ENCODE measurements at places on chromosomes 5 and 9.
A peak's percentile ranks its signal among the peaks of the same experiment; 100 is the strongest.

DNA sequence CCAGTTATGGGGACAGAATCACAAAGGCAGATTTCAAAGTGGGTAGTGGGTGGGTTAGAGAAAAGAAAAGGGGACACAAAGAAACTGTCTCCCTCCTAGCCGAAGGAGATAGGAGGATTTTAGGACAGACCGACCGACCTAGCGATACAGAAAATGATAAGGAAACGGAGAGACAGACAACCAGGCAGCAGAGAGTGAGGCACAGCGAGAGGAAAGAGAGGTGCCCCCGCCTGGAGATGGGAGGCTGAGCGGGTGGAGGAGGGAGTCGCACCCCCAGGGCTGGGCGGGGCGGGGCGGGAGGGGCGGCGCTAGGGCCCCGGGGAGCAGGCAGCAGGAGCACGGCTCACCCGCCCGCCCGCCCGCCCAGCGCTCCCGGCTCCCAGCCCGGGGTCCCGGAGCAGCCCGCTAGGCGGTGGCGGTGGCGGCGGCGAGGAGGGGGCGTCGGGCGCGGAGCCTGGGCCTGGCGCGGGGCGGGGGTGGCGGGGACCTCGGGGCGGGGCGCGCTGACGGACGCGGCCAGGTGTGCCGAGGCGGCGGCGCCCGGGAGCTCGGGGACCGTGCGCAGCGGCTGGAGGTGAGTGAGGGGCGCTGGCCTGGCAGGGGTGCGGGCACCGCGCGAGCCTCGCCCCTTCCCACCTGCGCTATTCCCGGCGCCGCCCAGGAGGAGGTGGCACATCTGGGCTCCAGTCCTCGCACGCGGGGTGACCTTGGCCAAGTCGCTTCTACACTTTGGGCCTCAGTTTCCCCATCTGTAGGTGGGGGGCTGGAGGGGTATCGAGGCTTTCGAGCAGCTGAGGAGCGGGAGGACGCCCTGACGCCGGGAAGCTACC lies 15.9 kb upstream of the SYNPO start:
- no peak for DNase-seq

DNA sequence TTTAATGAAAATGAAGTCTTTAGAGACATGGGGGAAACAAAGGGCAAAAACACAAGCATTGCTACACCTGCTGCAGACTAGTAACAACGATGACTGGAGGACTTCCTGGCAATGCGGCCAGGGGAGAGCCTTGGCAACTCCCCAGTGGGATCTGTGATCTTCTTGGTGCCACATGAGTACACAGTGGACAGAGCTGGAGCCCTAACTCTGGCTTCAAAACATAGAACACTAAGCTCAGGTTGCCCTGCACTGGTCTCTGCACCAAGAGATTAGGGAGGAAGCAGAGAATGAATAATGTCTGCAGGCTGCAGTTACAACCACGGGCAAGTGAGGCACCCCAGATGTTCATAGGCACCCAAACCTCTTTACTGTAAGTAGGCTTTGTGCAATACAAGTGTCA lies 91.1 kb downstream of the MRPS27 start:
- DNase-seq: no peak

GRCh38 chr5:41772785-41773442 lies 97.3 kb downstream of the OXCT1 start:
- no peak for DNase-seq

DNA sequence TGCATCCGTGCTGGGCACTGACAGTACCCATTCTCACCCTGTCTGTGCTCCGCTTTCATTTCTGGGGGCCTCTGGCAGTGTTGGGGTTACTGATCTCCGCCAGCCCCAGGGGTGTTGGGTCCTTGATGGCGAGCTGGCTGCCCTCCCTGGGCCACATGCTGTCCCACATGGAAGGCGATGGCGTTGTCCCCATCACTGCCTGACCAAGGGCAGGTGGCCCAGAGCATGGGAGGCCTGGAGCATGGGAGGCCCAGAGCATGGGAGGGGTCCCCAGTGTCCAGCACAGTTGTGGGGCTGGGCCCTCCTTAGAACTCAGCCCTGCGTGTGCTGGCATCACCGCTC lies 50.9 kb downstream of the RXRA start:
- DNase-seq: no peak

- no peak for DNase-seq
These were observed 5.7 kb upstream of the STING1 start for GRCh38 chr5:139488260-139488659.

DNA sequence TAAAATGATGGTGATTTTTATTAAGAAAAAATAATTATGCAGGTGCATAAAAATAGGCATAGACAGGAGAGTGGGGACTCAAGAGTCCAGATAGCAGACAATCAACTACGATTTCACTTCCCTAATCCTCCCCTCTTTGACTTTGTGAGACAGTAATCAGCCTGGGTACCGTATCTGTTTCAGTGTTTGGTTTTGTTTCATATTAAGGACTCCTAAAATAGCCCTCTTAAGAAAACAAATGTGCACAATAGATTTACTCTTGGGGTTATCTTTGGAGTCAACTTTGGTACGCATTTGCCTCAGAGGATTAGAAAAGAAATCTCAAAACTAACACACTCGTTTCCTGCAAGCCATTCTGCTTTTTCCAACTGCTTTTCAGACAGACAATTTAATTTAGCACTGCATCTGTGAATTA lies 96.3 kb downstream of the ZNF608 start:
- no peak for DNase-seq

- DNase-seq: no peak
These were observed 192.0 kb downstream of the MTRR start for GRCh38 chr5:8060953-8061429.

DNA sequence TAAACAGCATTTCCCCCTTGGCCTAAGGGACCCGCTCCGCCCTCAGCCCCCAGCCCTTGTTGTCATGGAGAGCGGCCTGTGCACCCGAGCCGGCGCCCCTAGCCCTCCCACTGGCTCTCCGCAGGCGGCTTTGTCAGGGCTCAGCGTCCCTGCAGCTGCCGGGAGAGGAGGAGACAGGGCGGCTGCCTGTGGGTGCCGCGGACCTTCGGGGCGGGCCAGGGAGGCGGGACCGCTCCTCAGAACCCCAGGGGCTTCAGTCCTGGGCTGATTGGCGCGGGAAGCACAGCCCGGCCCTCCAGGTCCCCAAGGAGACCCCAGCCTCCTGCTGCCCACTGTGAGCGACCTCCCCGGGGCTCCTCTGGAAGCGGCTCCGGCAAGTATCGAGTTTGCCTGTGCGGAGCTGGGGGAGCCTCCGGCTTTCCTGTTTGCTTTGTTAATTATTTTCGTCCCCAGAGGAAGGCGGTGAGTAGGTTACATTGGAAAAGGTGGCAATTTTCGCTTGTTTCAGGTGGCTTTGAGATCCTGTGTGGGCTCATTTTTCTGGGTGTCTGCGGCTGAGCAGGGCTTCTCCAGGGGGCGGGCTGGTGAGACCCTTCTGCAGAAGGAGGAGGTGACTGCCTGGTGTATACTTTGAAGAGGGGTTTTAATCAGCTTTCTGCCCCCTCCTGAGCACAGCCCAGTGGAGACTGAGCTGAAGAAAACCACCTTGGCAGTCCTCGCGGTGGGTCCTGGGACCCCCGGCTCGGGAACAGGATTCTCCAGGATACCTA lies at the start of gene FGD3:
Gene FGD3 (plus strand): TSS at position 256 of the 770 bp plus-strand sequence. CDS start 28,734 bp downstream, outside the sequence.
- DNase-seq: peak; percentile 19

- DNase-seq: no peak
These were observed 2.3 kb downstream of the DNLZ start for GRCh38 chr9:136361047-136361753.

DNA sequence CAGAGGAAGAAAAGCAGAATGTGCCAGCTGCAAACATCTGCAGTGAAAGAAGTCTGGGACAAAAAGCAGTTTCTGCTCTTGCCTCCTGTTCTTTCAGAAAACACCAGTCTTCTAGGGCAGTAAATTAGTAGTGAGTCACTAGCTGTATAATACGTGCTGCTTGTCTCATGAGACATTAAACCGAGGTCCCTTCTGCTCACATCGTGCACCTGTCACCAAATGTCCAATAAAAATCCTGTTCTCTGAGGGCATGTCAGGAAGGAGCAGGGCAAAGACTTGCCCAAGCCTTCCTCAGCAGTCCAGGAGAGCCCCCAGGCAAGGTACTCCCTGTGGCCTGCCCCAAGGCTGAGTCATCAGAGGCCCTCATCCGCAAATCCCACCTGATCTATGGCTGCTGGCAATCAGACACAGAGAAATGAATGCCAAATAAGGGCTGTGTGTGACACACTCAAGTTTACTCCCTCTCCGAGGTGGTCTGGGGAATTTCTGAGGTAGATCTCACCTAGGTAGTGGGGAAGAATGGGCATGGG lies 255.3 kb upstream of the SMARCA2 start:
- DNase-seq: no peak

GRCh38 chr9:73154722-73155121 lies 3.1 kb downstream of the ANXA1 start:
- no peak for DNase-seq

DNA sequence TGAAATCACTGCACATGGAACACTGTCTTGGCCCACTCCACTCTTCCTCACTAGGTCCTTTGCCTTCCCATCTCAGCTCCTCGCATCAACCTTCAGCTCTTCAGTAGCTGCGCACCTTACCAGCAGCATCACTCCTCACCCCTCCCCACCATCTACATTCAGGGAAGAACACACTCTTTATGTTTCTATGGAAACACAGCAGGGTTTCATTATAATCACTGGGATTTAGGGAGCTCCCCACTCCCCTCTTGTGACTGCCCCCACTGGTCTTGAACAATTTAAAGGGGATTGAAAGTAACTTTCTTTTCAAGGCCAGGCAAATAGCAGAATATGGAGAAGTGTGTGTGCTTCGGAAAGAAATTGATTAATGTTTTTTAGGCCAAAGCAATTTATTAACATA lies 111.2 kb downstream of the INSYN2B start:
- no peak for DNase-seq

DNA sequence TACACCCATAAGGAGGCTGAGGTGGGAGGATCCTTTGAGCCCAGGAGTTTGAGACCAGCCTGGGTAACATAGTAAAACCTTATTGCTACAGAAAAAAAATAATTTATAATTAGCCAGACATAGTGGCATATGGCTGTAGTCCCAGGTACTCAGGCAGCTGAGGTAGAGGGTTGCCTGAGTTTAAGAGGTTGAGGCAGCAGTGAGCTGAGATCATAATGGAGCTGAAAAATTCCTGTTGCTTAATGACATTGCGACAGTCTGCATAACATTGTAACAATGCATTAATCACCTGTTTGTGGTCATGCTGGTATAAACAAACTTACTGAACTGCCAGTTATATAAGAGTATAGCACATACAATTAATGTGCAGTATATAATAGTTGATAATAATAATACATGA lies 214.2 kb downstream of the TRIM32 start:
- DNase-seq: no peak

DNA sequence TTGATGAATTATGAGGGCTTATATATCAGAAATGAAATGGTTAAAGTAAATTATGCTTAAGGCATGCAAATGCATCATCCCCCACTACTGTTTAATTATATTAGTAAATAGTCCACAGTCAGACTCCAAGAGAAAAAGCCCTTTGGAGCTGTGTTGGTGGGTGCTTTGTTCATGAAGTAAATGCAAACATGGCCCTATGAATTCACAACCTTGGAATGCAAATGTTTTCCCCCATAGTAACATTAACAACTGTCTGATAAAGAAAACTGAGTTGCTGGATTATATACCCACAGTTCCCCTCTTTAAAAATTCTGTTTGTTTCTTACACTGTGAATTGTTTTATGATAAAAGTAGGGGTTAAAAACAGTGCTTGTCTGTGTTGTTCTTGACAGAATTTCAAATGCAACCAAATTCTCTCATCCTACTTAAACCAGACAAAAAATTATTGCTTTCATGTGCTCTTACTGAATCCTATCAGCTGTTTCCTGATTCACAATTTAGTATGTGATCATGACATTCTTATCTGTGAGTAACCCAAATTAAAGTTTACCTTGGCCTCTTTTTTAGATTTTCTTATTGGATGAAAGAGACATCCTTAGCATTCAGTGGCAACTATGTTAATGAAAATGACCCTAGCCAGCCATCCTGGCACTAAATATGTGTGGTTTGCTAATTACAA lies 48.5 kb upstream of the SNCAIP start:
- DNase-seq: peak; percentile 44

- DNase-seq: peak; percentile 95
These were observed 108.7 kb downstream of the RXRA start for GRCh38 chr9:134434894-134435506.

GRCh38 chr9:88922091-88922490 lies 69.2 kb upstream of the S1PR3 start:
- no peak for DNase-seq

- DNase-seq: peak; percentile 55
These were observed 1.0 kb upstream of the MXD3 start for GRCh38 chr5:177312649-177313181.

DNA sequence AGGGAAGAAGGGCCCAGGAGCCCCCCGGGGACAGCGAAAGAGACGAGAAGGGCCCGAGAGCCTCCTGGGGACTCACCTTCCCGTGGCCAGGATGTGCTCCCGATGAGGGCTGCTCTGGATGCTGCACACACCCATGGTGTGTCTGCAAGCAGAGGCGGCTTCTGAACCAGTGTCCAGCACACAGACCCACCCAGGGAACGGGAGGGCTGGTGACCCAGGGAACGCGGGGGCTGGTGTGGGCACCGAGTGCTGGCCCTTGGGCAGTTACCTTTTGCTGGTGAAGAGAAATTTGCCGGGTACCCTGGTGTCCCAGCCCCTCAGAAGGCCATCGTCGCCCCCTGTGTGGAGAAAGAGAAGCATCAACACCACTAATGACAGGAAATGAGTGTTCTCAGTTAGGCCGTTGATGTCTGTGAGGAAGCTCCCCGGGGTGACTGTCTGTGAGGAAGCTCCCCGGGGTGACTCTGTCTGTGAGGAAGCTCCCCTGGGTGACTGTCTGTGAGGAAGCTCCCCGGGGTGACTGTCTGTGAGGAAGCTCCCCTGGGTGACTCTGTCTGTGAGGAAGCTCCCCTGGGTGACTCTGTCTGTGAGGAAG lies 13.2 kb downstream of the MRPL41 start:
- no peak for DNase-seq

- no peak for DNase-seq
These were observed 26.0 kb downstream of the CNOT8 start for GRCh38 chr5:154884424-154884823.

DNA sequence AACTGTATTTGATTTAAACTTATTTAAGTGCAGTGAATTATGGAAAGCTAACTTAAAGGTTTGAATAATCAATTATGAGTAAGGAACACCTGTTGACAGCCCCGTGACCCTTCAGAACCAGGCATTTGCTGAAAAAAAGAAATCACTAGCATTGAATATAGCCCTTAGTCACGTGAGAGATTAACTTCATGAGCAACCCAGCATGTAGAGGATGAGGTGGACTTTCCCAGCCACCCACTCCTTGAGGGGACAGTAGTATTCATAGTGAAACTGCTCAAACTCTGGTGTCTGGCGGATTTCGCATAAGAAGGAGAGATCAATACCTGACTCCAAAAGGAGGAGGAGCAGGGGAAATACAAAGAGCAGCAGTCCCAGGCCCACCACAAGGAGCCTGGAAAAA lies 184.8 kb upstream of the RASEF start:
- DNase-seq: no peak

GRCh38 chr5:177477701-177478477 lies 4.5 kb upstream of the DBN1 start:
- DNase-seq: no peak
